Fibroblast of lung (primary cell): ENCODE measurements at places on chromosomes 2 and 18. TPM values are rescaled to one million over a fixed set of nuclear protein-coding genes. Genes with fewer than 3 reads are reported as not detected.

COLEC11 gene
- total RNA-seq = 0.77 and 0.83 TPM in 2 replicates

CRYGD gene
- not detected in 2 replicates for total RNA-seq

CD8B gene
- total RNA-seq = not detected in 2 replicates

KLHL41 gene
- 3.8 and 4.6 TPM in 2 replicates for total RNA-seq

MCEE gene
- 13.4 and 18.8 TPM in 2 replicates for total RNA-seq

UGT1A6 gene
- not detected in 2 replicates for total RNA-seq

SPC25 gene
- 0.99 TPM in 1 of 2 replicates, not detected in the other for total RNA-seq

SLC8A1 gene
- total RNA-seq = 74.0 and 109 TPM in 2 replicates

UGT1A4 gene
- not detected in 2 replicates for total RNA-seq

ASB18 gene
- total RNA-seq = not detected in 2 replicates

NDC80 gene
- 1.0 and 9.7 TPM in 2 replicates for total RNA-seq

MAP3K20 gene
- total RNA-seq = 120 and 138 TPM in 2 replicates

DNA sequence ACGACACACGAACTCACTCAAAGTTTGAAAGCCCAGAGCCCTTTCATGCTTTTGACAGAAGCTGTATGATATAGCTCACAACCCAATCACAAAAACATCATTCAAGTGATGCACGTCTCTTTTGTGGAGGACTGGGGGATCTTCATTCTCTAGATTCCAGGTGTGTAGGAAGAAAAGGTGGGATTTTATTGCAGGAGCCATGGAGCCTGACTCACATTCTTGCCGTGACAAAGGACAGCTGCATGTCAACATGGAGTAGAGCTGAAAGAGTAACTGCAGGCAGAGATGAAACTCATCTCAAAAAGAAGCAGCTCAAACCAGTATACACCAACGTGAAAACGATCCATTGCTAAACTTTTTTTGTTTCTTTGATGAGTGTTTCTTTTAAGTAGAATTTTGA is 50.9 kb upstream of the PDE1A start:
- DNase-seq = no peak

- no peak for DNase-seq
Measured at GRCh38 chr2:170715932-170716777, 1.0 kb downstream of the SP5 start.

DNA sequence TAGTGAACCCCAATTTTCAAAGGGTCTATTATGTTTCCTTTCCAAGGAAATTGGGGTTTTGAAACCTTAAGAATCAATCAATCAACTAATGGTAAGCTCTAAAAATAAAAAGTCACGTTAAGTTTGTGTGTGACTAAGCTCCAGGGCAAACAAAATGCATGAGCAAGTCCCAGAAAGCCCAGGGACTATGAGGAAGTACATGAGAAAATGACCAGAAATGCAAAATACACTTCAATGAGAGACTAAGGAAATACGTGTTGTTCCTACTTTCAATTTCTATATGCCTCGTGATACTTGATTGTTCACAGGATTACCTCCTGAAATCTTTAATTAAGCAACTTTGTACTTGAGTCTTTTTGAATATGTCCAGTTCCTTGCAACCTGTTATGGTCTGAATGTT is 684.4 kb upstream of the SYT4 start:
- DNase-seq = no peak

DNA sequence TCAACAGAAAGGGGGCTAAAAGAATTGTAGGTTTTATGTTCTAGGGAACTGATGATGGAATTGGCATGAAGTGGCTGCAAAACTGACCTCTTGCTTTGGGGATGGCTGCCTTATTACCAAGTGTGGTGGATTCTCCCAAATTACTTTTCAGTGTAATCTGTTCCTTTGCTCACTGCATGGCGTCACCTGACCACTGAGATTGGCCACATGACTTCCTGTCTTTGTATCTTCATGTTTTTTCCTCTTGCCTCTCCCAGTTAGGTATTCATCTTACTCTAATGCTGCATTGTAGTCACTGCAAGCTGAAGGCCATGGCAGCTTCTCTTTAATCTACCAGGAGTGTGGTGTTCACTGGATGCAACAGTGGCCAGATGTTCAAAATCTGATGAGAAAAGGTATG is 257.7 kb upstream of the TNP1 start:
- DNase-seq = no peak

DNA sequence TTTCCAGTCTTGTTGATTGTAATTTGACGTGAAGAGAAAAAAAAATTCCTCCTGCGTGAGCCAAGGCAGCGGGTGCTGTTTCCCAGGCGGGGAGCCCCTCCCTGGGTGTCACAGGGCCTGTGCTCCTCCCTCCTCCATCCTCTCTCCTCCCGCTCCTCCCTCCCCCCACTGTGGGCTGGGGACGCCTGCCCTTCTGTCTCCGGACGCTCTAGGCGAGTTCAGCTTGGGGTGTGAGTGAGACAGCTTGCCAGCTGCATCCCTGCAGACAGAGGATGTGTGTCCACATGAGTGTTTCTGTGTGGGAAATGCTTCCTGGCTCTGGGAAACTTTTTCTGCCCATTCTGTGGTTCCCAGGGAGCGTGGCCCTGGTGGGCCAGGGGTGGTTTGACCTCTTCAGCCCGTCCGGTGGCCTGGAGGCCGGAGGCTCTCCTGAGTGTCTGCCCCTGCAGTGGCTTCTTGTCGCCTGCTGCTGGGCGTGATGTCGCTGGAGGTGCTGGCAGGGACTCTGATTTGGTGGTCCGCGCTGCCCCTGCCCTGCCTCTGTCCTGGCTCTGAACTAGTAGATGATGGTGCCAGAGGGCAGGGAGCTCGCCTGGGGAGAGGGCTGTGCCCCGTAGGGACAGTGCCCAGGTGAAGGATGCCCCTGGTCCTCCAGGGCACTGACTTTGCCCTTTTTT is 96.4 kb downstream of the USP40 start:
- peak; percentile 72 for DNase-seq

DNA sequence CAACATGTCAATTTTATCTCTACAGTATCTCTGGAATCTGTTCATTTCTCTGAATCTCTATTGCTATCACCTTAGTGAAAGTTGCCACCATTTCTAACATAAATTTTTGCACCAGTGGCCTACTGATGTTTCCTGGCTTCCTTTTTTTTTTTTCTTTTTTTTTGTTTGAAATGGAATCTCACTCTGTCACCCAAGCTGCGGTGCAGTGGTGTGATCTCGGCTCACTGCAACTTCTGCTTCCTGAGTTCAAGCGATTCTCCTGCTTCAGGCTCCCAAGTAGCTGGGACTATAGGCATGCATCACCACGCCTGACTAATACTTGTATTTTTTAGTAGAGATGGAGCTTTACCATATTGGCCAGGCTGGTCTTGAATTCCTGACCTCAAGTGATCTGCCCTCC is 35.1 kb downstream of the KCNJ13 start:
- DNase-seq = no peak

- DNase-seq = no peak
Measured at GRCh38 chr2:82814146-82814545, 1644.9 kb downstream of the SUCLG1 start.

- DNase-seq = no peak
Measured at GRCh38 chr2:110219496-110220189, 7.3 kb upstream of the MTLN start.

DNA sequence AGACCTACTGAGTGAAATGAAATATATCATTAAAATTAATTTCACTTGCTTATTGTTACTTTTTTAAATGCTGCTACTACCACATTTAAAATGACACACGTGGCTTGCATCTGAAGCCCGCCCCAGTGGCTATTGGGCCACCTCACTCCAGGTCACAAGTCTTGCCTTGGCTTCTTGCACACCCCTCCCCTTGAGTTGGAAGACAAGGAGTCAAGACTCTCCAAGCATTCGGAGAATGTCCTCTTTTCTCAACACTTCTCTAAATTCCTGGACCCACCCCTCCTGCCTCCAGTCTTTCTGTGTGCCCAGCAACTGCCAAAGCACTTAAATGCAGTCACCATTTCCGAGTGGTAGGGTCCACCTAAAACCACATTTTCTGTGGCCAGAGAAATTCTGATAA is 73.4 kb downstream of the ZBTB7C start:
- DNase-seq = no peak

DNA sequence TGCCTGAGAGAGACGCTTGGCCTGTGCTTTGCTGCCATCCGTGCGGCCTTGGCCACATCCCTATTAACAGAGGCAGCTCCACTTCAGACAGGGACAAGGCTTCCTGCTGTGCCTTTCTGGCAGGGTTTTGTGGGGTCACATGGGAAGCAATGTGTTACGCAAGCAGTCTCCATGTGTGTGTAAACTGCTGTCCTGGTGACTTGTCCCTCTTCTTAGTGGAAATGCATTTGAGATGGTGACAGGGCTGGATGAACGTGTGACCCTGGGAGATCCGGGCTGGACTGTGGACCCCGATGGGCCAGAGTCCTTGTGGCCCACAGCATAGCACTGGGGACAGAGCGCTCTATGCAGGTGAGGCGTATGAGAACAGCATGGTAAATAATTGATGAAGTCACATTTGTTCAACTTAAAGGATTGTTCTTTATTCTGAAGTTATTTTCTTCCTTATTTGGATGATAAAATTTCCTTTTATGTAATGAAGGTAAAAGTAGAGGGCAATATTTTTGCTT is 23.2 kb downstream of the ASB1 start:
- peak; percentile 66 for DNase-seq

GRCh38 chr2:129396980-129397599 is 582.4 kb upstream of the RAB6C start:
- DNase-seq = peak; percentile 11

GRCh38 chr2:178530625-178531142 is 50.4 kb downstream of the PLEKHA3 start:
- DNase-seq = no peak

DNA sequence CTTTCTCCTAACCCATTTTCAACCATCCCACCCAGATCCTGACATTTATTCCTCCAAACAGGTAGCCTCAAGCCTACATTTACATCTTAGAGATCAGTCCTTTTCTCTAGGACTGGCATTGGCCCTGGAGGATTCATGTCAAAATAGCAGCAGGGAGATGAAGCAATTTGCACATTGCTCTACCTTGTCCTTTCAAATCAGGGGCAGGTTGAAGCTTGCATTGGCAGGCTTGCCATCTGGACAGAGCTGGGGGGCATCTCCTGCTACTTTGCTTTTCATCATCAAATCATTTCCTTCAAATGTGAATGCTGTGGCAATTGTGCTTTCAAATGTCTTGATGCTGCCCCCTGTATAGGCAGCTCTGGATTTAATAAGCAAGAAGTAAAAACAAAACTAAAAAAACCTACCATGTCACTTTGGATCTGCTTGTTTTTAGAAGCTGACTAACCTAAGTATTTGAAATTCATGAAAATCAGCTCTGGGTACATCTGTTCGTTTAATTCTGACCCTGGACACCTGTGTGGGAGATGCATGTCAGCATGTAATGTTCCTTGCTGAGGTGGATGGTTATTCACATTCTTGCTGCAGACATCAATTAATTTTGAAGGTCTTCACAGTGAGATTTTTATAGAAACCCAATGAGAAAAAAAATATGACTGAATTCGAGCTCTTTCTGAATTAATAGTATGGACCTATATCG is 47.9 kb downstream of the KIF5C start:
- DNase-seq = no peak

GRCh38 chr2:106010818-106011355 is 183.2 kb downstream of the UXS1 start:
- no peak for DNase-seq

- DNase-seq = no peak
Measured at GRCh38 chr18:62152844-62153243, 34.0 kb downstream of the PIGN start.

GRCh38 chr2:20615068-20615465 is 35.8 kb downstream of the HS1BP3 start:
- no peak for DNase-seq

- no peak for DNase-seq
Measured at GRCh38 chr2:19127616-19128015, 230.8 kb downstream of the OSR1 start.

- DNase-seq = peak; percentile 76
Measured at GRCh38 chr2:61620244-61621159, 82.3 kb upstream of the XPO1 start.

- no peak for DNase-seq
Measured at GRCh38 chr2:133838642-133839365, 270.5 kb upstream of the NCKAP5 start.

DNA sequence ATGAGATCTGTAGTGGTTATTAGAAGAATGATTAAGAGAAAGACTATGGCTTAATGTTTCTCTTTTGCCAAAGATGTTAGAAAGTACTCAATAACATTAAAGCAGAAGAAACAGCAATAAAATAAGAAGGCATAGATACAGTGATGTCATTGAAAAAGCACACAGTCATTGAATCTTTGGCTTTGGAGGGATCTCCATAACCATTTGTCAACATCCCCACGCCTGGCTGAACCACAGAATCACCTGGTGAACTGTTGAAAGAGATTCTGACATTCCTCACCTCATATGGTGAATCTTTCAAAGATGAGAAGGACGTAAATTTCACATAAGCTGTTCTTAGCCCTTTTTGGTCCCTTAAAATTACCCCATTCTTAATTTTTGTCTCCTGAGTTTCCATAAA is 324.6 kb upstream of the NRP2 start:
- DNase-seq = no peak

DNA sequence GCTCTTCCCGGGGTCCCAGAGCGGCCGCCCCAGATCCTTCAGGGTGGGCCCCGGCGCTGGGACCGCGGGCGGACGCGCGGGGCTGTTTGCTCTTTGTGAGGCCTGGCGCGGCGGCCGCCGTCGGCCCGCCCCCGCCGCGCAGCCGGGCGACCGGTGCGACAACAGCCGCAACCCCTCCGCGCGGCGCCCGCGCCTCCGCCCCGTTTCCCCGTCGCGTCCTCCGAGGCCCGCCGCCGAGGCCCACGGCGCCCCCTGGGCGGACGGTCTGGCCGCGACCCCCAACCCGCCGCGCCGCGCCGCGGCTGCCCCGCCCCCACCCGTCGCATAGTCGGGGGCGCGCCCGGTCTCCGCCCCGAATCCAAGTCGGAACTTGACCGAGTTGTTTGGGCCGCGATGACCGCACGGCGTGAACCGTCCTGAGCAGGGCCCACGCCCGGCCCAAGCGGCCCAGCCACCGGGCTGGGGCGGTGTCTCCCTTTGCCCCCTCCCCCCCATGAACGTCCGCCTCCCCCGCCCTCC is 448 bp downstream of the YPEL5 start:
- DNase-seq = no peak

GRCh38 chr2:74739129-74739528 is 85.1 kb downstream of the SEMA4F start:
- no peak for DNase-seq

GRCh38 chr2:66066032-66066431 is 368.9 kb upstream of the MEIS1 start:
- DNase-seq = no peak

DNA sequence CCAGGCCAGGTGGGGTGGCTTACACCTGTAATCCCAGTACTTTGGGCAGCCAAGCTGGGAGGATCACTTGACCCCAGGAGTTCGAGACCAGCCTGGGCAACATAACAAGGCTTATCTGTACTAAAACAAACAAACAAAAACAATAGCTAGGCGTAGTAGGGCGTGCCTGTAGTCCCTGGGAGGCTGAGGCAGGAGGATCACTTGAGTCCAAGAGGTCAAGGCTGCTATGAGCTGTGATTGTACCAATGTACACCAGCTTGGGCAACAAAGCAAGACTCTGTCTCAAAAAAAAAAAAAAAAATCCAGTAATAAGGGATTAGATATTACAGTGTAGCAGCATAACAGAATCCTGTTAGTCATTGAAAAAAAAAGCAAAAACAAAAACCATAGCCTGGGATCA is 223.2 kb upstream of the FOSL2 start:
- DNase-seq = no peak
